ENCODE measurements at places on chromosomes 5 and 9. TPM values are rescaled to one million over a fixed set of nuclear protein-coding genes. Genes with fewer than 3 reads are reported as not detected.

SNCB gene
- total RNA-seq, result not detected

DAB2 gene
- total RNA-seq, result 187 TPM

GABRB2 gene
- total RNA-seq, result 0.78 TPM

GBA2 gene
- 115 TPM for total RNA-seq

SLC25A2 gene
- total RNA-seq, result 3.5 TPM

CXCL14 gene
- total RNA-seq, result 27.5 TPM

ACSL6 gene
- 1.6 TPM for total RNA-seq

GRCh38 chr9:90141723-90142122 is 500.9 kb downstream of the DIRAS2 start:
- DNase-seq, result no peak

GRCh38 chr5:78811866-78812265 is 163.3 kb upstream of the LHFPL2 start:
- DNase-seq, result no peak

- DNase-seq, result no peak
Observed at GRCh38 chr5:92552206-92553160, 1028.5 kb downstream of the NR2F1-AS1 start.

DNA sequence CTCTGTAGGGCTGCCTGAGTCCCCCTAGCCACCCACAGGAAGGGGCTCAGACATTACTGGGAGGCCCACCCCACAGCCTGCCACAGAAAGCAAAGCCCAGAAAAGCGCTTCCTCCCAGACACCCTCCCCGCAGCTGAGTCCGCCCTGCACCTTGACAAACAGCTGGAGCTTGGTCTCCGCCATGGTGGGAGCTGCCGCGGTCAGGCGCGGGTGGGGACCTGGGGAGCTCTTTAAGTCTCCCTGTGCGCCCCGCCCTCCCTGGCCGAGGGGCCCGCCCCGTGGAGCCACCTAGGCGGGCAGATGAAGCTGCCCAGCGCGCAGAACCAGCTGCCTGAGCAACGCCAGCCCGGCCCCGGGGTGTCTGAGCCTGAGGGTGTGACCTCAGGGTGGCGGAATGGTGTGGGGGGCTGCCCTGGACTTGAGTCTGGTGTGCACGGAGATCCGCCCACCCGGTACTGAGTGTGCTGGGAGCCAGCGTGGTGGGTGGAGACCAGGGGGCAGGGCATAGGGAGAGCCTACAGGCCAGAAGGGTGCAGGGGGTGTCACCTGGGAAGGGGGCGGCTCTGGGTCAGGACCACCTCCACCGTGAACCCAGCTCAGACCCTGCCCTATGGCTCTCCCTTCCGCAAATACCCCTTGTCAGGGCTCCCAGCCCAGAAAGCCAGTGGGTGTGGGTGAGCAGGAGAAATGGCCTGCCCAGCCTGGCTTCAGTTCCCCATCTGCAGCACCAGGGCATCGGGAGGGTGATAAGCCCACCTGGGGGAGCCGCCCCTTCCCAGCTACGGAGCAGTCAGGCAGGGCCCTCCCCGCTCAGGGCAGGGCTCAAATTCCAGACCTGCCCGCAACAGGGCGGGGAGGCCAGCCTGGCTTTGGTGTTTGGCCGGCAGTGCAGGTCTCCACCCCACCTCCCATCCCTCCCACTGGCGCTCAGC is at the start of gene CLIC3:
Gene CLIC3 (minus strand): TSS at position 208 of the 932 bp plus-strand sequence. CDS start 25 bp downstream, at position 183.
- no peak for DNase-seq

GRCh38 chr9:87016681-87017080 is 69.4 kb upstream of the GAS1 start:
- DNase-seq, result no peak

DNA sequence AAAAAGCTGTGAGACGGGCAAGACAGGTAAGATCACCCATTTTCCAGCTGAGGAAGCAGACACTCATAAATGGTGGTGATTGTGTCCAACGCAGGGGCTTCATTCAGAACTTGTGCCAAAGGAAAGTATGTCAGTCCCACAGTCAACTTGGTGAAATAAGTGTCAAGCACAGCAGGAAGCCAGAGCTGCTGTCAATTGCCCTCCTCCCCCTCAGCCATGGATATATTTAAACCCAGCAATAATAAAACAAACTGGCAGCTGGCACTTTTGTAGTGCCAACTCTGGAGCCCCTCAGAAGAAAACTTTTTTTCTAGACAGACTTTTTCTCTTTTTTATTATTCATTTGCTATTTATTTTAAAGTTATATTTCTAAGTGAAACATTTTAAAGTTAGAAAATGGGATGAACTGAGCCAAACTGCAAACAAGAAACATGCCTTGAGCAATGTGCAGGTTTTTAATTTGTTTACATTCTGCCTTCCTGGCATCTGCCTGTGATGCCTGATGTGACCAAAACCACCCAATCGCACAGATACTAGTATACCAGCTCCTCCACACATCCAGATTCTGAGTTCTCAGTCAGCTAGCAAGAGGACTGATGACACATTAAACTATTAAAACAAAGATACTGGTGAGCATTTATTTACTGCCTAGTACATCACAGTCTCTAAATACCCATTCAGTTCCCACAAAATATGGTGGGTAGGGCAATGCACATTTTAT is 17.0 kb downstream of the DMAC1 start:
- DNase-seq, result no peak

DNA sequence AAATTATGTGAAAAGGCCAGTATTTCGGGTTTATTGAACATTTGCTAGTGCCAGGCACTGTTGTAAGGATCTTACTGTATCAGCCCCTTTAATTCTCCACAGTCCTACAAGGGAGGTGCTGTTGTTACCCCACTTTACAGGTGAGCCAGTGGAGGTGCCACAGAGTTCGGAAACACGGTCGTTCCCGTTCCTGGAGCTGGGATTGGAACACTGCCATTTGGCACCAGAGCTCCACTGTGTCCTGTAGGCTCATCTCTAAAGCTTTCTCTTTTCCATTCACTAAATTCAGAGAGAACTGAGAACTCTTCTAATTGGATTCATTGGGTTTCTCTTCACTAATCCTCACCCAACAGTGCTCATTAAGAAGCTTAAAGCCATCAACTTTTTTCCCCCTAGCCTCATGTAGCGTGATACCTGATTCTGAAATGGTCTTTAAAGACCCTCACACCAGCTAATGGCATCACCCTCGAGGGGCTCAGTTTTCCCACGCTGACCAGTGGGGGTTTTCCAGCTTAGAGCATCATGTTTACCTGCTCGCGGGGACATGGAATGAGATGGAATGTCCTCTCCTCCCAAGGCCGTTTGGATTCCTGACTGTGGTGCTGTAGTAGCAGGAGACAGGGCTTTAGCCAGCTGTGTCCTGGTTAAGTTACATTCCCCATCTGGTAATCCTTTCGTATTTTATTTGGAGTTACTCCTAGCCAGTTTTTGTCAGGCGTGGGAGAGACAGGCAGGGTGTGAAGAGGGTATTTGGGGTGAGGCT is 5.8 kb downstream of the ERGIC1 start:
- no peak for DNase-seq

- no peak for DNase-seq
Observed at GRCh38 chr9:110364451-110364850, 26.8 kb upstream of the TXNDC8 start.

GRCh38 chr9:85594316-85594715 is 147.4 kb downstream of the AGTPBP1 start:
- no peak for DNase-seq

DNA sequence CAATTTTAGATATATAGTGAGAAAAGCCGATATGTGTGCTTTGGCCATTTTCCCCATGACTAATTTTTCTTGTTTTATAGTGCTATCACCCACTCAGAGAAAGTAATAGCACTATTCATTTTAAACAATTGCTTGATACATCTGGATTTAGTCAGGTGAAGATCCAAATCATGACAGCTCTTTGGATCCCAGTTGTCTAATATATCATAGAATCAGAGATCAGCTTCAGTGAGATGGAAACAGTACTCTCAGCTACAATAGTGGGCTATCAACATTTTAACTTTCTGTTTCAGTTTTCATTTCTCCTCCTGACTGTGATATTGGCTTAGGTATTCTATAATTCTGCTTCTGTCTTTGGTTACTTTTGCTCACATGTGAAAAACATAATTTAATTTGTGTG is 38.7 kb downstream of the VCAN start:
- no peak for DNase-seq

GRCh38 chr5:6378766-6379103 is 388 bp upstream of the MED10 start:
- DNase-seq, result no peak

DNA sequence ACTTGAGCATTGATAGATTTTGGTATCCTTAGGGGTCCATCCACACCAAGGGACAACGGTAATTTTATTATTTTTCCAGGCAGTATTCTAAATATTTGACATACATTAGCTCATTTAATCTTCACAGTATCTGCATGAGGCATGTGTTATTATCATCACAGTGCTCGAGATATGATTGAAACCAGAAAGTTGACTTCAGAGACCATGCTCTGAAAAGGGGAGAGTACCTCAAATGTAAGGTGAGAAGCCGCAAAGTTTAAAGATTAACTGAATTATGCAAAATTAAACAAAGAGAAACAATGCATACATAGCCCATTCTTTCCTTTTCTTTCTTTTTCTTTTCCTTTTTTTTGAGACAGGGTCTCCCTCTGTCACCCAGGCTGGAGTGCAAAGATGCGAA is 104.1 kb downstream of the SLC25A46 start:
- no peak for DNase-seq

DNA sequence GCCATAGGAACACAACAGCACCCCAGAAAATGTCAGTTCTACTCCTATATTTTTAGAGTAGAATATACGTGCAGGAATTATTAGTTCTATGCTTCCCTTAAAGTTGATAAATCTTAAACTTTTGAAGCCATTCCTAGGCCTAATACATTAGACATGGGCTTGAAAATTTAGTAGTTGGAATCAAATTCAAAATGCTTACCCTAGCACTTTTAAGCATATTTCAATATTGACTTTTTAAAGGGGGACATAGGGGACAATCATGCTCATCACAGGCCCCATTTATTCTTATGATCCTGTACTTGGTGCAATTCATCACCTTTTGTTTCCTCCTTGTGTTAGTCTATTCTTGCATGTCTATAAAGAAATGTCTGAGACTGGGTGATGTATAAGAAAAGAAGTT is 129.0 kb downstream of the FAM174A start:
- DNase-seq, result no peak

GRCh38 chr5:177446200-177447065 is at the start of gene PRR7:
Gene PRR7 (plus strand): TSS chr5:177446814. CDS start chr5:177455068, 8,254 bp downstream.
- DNase-seq, result no peak
